ENCODE measurements at places on chromosomes 16 and 17.

DNA sequence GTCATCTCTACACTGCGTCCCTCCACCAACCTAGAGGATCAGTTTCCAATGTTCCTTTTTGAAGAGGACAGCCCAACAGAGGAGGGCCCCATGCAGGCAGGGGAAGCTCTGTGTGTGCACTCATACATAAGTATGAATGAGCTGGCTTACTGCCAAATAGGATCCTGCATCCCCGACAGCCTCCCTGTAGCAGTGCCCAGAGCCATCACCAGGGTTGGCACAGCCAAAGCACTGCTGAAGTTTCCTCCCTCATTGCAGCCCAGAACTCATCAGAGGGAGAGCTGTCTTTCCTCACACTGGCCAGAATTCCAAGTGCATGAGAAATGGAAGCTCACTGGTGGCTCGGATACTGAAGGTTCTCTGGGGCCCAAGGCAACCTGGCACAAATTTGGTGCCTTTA is 114.4 kb downstream of the ASIC2 start:
- no peak for DNase-seq

DNA sequence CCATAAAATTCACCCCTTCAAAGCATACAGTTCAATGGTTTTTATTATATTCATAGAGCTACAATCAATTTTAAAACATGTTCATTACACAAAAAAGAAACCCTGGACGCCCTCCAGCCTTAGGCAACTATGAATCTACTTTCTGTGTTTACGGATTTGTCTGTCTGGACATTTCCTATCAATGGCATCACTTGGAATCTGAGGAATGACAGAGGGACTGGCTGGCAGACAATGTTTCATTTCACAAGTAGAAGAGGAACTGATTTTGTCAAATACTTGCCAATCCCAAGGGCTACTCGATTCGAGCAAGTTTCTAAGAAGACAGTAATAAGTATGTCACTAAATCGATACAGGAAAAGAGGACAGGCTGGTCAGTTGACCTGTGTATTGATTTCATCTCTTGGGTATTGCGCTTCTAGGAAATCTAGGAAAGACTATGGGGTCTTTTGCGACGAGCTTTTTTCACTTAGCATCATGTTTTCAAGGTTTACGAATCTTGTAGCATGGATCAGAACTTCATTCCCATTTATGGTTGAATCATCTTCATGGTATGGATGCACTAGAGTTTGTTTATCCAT is 56.6 kb downstream of the RGS9 start:
- DNase-seq = no peak

DNA sequence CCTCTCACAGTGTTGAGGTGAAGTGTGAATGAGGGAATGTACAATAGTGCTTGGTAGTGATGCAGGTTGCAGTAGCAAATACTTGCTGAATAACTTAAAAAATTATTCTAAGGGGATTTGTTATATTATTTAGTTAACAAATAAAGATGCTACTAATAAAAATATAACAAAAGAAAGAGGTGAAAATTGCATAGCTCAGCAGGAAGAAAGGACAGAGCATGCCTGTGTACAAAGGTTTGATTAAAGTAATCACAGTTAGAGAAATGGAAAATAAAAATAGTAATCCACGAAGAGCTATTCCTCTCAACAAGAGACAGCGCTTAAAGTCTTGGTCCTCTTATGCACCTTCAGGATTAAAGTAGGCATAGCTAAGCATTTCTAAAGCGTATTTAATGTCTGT is 11.0 kb downstream of the GOT2 start:
- no peak for DNase-seq

DNA sequence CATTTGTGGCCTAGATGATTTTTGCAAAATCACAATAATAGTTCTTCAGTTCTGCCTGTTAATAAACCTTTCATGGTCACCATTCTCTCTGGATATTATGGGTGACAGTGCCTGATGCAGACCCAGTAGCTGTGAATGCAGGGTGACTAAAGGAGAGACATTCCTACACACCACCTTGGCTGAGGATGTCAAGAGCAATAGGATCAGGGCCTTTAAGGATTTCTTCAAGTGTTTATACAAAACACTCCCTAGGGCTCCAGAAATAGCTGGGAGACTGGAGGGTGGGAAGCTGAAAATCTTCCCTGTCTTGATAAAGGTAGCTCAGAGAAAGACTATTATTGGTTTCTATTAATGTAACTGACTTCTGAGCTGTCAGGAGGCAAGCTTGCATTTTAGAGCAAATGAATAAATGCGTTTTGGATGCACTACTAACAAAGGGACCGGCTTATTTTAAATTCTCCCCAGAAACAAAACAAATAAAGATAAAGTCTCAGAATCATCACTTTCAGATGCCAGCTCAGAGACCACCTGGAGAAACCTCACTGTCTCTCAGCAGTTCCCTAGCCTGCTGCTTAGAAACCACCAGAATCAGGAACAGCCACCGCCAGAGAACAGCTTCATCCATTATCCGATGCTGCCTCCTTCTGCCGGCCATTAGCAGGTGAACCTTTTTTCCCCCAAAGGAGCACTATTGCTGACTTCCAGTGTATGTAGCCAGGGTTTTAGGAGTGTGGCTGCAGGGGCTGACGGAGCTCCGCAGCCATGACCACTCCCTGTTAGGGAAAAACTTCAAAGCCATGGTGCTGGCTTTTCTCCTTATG is 171.4 kb upstream of the DYNLRB2 start:
- peak; percentile 18 for DNase-seq

DNA sequence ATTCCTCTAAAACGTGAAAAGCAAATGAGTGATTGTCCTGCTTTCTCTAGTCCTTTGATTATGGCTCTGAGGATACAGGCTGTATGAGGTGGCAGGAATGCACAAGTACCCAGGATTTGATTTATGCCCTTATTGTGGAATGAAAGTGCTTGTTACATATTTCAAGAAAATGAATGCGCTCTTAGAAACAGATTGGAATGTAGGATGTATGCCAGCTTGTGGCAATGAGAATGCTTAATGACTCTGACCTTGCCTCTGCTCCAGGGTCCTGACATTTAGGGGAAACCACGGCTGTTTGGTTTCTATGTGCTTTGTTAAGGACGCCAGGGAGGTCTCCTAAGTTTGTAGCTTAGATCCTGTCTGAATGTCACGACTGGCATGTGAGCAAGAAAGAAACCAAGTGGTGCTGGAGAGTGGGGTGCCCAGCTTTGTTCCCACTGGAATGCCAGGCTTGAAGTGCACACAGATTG is 22.0 kb downstream of the PRCD start:
- DNase-seq = no peak
